Right lung (tissue), 10 donors: ENCODE measurements at places on chromosomes 1 and 21. TPM values are rescaled to one million over a fixed set of nuclear protein-coding genes. Genes with fewer than 3 reads are reported as not detected.

Gene SPATA21
- 0.21 TPM for polyA plus RNA-seq

- DNase-seq = no peak
Observed at GRCh38 chr21:45523411-45524101, 18.7 kb downstream of the SLC19A1 start.

- DNase-seq = no peak
Observed at GRCh38 chr21:25776440-25776839, 41.7 kb downstream of the GABPA start.

Gene ARHGAP29
- polyA plus RNA-seq = 59.0 TPM

- DNase-seq = no peak
Observed at GRCh38 chr1:201023920-201024624, 558 bp upstream of the KIF21B start.

Gene GPR3
- 1.1 TPM for polyA plus RNA-seq

DNA sequence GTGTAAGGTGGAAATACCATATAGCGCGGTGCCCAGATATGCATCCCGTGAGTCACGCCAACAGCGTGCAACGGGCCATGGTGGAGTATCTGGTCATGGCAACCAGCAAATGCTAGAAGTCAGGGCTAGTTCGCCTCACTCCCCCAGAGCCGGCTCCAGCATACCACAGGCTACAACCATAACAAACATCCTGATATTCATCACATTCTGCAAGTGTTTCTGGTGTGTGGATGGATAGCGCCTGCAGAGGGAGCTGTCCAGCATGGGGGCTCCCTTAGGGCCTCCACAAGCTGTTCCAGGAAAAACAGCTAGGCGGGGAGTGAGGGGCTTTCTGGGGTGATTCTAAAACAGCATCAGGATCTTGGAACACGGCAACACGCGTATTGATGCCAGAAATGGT, 6.8 kb downstream of the C1orf198 start:
- DNase-seq = no peak

GRCh38 chr1:53549781-53550180, 90.6 kb downstream of the DMRTB1 start:
- no peak for DNase-seq

GRCh38 chr1:3891329-3891865, 8.7 kb downstream of the C1orf174 start:
- DNase-seq = no peak

DNA sequence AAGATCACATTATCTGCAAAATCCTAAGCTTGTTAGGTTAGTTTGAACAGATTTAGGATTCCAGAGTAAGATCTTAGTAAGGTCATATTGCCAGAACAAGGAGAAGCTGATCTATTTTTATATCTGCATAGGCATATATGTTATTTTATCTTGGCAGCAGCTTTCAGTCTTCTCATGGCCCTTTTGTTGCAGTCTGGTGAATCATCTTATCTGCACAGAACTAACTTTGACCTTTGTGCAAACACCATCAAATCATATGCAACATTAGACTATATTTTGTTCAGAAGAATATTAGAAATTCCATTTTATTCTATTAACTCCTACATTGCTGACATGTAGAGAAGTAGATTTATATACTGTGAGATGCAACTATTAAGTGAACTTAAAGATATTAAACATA, 107.3 kb downstream of the CLEC20A start:
- DNase-seq = no peak

Gene PLA2G2C
- polyA plus RNA-seq = not detected

DNA sequence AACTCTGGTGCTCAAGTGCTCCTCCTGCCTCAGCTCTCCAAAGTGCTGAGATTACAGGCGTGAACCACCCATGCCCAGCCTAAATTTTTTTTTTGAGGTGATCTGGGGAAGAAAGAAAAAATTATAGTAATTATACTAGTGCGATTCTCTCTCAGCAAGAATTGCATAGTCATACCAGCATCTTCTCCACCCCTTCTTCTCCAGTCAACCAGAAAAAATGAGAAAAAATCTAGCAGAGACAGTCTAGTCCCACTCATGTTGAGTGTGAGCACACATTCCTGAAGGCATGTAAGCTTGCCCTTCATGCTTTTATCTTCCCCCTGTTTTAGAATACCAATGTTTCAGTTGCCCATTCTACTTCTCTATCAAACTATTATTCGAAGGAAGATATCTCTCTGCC, 207.6 kb downstream of the S1PR1 start:
- no peak for DNase-seq

DNA sequence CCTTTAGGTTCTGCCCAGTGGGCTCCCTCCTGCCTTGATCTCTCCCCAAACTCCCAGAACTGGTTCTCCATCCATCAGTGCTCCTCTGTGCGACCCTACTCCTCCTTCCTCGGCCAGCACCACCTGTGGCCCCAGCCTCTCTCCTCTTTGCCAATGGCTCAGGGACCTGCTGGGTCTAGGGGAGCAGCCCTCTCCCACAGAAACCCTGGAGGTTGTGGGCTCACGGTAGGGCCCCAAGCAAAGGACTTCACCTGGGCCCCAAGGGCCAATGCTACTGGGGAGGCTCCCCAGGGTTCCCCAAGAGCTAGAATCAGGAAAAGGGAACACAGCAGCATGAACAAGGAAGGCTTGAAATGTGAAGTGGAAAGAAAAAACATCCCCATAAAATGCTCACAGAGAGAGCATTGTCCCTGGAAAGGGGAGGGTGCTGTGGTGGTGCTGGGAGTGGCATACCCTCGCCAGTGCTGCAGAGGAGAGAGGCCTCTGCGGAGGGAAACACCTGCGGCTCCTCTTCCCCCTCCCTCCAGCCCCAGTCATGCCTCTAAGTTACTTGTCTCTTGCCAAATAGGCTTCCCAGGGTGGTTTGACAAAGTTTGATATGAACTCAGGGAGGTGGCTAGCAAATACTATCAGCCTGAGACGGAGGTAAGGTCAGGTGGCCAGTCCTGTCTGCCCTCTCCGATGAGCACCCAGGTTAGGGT, 2.5 kb downstream of the TMEM63A start:
- DNase-seq = no peak

DNA sequence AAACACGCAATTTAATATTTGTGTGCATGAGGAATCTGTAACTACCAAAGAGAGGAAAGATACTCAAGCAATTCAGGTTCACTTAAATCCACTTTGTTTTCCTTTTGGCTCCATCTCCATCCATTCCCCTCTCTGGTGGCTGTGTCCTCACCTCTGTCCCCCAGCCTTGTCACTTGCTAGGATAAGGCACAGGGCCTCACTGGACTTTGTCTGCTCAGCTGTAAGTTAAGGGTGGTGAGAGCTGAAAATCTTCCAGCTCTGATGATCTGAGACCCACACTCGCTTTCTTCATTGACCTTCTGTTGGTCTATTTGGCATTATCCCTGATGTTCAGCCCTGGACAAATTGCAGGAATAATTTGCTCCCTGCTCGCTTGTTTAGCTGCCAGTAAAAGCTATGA, 56.5 kb downstream of the RHOU start:
- no peak for DNase-seq

Gene F11R
- 86.2 TPM for polyA plus RNA-seq

DNA sequence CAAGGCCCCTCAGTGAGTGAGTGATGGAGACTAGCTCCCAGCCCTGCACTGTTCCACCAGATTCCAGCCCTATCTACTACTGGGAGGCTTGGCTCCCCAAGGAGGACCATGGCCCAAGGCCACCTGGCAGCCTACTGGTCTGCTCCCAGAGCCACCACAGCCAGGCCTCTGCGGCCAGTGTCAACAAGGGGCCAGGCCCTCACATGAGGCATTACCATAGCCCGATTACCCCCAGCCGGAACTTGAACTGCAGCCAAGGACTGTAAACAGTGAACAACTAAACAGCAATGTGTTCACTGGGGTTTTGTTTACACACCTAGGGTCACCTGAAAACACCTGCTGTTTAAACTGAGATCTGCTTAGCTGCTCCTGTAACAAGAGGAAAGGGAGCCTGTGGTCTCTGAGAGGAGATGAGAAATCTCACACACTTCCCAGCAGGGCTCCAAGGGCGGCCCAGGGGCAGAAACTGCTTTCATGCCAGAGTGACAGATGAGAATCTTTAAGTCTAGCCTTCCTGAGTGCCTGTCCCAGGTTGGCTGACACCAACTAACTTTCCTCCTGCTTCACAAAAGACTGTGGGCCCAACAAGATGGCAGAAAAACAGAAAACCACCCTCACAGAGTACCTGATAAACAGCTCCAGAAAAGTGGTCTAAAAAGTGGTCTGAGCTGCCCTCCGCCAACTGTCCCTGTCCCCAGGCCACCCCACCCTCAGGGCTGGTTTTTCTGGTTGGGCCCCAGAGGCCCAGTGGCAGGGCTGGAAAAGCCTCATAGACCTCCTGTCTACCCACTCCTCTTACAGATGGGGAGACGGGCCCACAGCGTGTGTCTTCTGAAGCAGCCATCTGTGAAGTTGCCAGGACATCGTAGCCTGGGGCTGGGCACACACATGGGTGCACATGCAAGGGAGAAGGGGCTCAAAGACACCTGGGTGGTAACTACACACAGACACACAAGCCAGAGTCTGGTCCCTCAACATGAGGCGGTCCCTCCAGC, 28.8 kb downstream of the MEF2D start:
- no peak for DNase-seq

Gene ETNK2
- polyA plus RNA-seq = 11.7 TPM

GRCh38 chr1:226985239-226985838, 45.2 kb downstream of the COQ8A start:
- DNase-seq = no peak

Gene KCNE1
- 1.1 TPM for polyA plus RNA-seq

DNA sequence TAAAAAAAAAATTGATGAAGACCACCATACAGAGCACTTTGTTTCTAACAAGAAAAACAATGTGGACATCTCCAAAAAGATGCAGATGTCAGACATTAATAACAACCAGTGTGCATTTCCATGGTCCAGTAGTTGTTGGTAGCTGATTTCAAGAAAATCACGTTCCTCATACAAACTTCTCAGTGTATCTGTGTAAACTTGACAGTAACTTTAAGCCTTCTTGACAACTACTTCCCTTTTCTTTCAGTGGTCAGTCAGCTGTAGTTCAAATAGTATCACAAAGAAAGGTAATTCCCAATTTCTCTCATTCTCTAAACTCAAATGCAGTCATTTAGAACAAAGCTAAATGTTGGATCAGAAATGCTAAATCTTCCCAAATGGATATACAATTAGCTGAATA, 879.9 kb downstream of the AMY1C start:
- no peak for DNase-seq

Gene SESN2
- 7.9 TPM for polyA plus RNA-seq

DNA sequence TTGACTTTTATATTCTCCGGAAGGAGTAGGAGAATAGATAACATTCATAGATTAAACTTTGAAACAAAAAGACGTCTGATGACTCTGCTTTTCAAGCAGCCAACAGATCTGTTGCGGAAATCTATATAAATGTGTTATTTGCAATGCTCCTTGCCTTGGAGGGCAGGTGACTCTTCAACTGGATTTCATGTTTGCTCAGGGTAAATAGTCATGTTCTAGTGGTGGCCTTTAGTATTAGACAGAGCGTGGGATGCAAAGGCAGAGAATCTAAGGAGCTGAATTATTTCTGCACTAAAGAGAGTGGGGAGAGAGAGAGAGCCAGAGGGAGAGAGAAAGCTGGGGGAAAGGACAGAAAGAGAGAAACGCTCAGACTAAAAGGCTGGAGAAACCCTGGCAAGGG, 454.3 kb downstream of the AJAP1 start:
- DNase-seq = no peak

DNA sequence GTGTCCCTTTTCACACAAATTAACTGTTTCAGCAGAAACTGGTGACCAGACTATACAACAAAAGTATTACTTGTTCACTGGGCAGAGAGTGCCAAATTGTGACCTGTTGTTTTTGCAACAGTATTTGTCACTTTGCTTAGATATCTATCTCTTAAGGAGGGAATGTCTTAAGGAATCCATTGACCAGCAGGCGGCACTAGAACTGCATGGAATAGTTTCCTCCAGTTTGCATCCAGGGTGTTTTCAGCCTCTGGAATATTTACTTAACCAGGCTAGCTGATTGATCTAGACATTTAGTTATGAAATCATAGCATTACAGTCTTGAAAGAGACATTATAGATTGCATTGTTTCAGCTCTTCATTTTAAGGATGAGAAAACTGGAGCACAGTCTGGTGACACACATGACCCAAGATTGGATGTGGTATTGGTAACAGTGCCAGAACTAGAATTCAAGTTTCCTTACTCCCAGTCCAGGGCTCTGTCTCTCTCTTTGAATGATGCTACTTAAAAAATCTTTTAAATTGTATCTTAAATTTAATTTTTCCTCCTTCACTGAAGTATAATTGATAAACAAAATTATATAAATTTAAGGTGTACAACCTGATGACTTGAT, 16.9 kb downstream of the RPTN start:
- DNase-seq = peak; percentile 55

Gene GPR161
- 27.5 TPM for polyA plus RNA-seq

Gene JUN
- polyA plus RNA-seq = 296 TPM

Gene LCE2A
- not detected for polyA plus RNA-seq

DNA sequence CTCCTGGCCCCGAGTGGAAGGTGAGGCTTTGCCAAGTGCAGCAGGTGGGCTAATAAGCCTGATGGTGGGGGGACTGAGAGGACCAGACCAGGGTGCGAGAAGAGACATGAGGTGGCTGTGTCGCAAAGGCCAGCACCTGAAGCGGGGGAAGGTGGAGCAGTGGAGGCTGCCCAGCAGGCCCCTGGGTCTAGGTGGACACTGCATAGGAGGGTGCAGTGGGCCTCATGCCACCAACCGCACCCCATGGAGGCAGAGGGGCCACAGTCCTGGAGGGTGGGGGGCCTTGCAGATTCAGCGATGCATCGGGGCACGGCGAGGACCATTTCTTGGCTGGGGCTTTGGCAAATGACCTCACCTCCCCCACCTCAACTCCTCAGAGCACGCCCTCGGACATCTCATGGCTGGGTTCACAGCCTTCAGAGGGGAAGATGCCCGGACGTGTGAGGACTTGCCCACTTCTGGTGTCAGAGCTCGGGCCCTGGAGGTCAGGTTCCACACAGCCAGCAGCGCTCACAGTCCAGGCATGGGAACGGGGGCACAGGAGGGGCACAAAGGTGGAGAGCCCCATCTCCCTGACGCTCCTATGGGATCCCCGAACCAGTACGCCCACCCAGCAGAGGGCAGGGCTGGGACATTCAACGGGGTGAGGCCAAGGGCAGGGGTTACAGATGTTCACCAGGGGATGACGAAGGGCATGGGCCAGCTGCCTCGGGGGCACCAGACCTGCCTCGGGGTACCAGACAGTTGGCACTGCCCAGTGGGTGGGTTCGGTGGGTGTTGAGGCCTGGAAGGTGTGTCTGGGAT, 35.4 kb downstream of the UBE2G2 start:
- DNase-seq = no peak

GRCh38 chr1:165445388-165445787, 462 bp upstream of the RXRG start:
- DNase-seq = no peak

Gene TAS1R1
- 0.21 TPM for polyA plus RNA-seq

Gene ETV3L
- not detected for polyA plus RNA-seq

GRCh38 chr1:92755541-92756461, 29.1 kb downstream of the EVI5 start:
- peak; percentile 68 for DNase-seq

DNA sequence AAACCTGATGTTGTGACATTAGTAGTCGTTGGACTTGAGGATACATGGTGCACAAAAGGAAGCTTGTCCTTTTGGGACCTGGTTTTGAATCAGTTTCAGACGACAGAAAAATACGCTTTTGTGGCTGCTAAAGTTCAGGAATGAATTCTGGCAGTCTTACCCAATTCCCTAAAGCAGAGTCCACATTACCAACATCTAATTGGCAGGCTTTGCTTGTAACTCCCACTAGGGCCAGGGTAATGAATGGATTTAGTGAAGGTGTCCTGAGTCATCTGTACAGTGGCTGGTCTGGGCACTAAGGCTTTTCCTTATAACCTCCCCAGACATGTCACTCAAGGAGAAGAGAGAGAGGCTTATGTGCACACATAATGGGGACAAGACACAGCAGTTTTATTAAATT, 66.2 kb upstream of the RNPC3 start:
- no peak for DNase-seq

Gene GJA4
- polyA plus RNA-seq = 32.1 TPM
